ENCODE measurements at places on chromosomes 13 and 19.

- peak; percentile 34 for DNase-seq
Observed at GRCh38 chr13:106424805-106425204, 110.7 kb downstream of the EFNB2 start.

- DNase-seq, result peak; percentile 96
Observed at GRCh38 chr19:1265615-1266128, 3.5 kb upstream of the CIRBP start.

- DNase-seq, result peak; percentile 76
Observed at GRCh38 chr19:50300814-50301606, 28.2 kb downstream of the KCNC3 start.

DNA sequence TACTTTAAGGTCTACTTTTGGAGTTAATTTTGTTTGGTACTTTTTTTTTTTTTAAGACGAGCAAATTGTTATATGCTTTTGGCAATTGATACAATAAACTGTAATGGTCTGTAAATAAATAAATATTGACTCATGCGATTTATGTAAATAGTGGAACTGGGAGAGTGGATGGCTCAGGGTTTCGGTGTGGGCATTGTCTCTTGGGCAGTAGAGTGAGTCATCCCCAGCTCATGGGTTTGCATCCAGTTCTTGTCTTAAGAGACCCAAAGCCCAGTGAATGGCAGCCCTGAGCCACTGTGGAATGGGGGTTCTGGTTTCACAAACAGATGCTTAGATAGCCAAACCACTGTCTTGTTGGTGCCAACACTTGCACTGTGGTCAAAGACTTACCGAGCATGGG lies 33.0 kb downstream of the FGF9 start:
- no peak for DNase-seq

GRCh38 chr13:23146006-23146405 lies 34.8 kb upstream of the SGCG start:
- no peak for DNase-seq

DNA sequence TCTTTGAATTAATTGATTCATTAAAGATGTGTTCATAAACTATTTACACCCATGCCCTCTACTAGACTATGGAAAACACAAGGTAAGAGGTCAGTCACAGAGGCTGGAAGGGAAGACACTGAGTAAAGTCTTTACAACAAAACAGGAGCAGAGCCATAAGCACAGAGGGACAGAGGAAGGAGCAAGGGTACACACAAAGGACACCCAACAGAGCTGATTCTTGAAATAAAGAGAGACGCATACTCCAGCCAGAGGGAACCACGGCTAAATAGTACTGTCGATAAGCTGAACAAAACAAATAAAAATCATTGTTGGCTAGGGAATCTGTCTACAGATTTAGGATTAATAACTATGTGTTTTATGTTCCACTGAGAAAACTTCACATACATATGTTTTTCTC lies 289.2 kb downstream of the EFNB2 start:
- no peak for DNase-seq

GRCh38 chr19:48513289-48514122 lies 1.9 kb upstream of the LMTK3 start:
- DNase-seq, result peak; percentile 73

GRCh38 chr13:67877031-67877430 lies 646.9 kb upstream of the PCDH9 start:
- no peak for DNase-seq

GRCh38 chr19:48203794-48204628 lies 33.5 kb downstream of the ZSWIM9 start:
- peak; percentile 95 for DNase-seq

DNA sequence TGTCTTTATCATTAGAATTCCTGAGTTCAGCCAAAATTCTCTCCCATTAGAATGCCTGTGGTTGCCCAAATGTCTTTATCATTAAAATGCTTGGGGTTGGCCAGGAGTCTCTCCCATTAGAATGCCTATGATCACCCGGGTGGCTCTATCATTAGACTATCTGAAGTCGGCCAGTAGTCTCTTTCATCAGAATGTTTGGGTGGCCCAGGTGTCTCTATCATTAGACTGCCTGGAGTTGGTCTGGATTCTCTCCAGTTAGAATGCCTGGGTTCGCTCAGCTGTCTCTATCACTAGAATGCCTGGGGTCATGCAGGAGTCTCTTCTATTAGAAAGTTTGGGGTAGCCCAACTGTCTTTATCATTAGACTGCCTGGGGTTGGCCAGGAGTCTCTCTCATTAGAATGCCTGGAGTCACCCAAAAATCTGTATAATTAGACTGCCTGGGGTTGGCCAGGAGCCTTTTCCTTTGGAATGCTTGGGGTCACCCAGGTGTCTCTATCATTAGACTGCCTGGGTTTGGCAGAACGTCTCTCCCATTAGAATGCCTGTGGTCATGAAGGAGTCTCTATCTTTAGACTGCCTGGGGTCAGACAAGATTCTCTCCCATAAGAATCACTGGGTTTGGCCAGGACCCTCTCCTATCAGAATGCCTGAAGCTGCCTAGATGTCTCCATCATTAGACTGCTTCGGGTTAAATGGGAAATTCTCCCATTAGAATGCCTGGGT lies 1478.3 kb downstream of the UQCRFS1 start:
- DNase-seq, result no peak

- DNase-seq, result peak; percentile 46
Observed at GRCh38 chr13:29140277-29140676, 320.1 kb downstream of the MTUS2 start.

GRCh38 chr19:36745870-36746269 lies 26.7 kb downstream of the ZNF850 start:
- DNase-seq, result no peak

DNA sequence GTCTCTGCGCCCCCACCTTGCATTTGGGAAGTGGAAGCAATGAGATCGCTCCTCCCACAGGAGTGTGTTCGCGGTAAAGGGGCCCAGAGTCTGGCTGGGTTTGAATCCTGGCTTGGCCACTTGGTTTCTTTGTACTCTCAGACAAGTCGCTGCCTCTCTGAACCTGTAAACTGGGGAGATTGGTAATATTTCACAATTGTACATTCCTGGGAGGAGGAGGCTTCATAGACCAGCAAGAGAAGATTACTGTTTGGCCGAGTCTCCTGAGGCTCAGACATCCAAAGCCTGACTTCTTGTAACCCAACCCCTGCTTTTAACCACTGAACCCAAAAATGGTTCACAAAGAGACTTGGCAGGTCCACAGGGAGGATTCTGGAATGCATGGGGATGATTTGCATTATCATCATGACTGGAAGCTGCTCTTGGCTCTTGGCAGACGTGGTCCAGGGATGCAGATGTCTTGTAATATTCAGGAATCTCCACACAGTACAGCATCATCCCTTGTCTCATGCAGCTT lies 13.6 kb upstream of the STRN4 start:
- DNase-seq, result peak; percentile 99

GRCh38 chr13:113667771-113668490 lies 912 bp downstream of the GRK1 start:
- no peak for DNase-seq

GRCh38 chr19:5360003-5360780 lies 19.6 kb upstream of the PTPRS start:
- DNase-seq, result peak; percentile 45

- peak; percentile 76 for DNase-seq
Observed at GRCh38 chr19:10815969-10816644, 19.9 kb downstream of the TMED1 start.

- peak; percentile 39 for DNase-seq
Observed at GRCh38 chr13:40350283-40350992, 316.0 kb downstream of the FOXO1 start.

DNA sequence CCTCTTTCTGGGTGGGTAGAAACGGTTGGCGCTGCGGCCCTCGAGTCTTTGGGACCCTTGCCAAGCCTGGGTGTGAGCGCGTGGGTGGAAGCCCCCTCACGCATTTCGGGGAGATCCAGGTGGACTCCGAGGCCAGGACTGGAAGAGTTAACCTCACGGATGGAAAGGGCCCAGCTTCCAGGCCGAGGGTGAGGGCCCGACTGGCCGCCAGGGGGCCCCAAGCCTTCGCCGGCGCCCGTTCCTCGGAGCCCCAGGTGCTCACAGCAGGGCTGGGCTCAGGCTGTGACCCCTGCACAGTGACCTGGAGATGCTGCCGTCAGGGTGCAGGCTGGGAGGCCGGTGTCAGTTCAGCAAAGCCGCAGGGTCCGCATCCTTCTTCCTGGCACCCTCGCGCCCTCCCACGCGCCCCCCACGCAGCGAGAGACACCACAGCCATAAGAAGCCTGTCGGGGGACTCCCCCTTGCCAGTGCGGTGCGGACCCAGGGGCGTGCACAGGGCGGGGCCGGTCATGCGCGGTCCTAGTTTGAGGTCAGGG lies 34.2 kb upstream of the TMEM255B start:
- peak; percentile 53 for DNase-seq

- no peak for DNase-seq
Observed at GRCh38 chr19:52070496-52070895, 21.9 kb upstream of the ZNF432 start.

GRCh38 chr19:29671393-29672160 lies 6.3 kb downstream of the PLEKHF1 start:
- DNase-seq, result no peak

GRCh38 chr13:71617265-71617664 lies 249.7 kb downstream of the DACH1 start:
- DNase-seq, result no peak

DNA sequence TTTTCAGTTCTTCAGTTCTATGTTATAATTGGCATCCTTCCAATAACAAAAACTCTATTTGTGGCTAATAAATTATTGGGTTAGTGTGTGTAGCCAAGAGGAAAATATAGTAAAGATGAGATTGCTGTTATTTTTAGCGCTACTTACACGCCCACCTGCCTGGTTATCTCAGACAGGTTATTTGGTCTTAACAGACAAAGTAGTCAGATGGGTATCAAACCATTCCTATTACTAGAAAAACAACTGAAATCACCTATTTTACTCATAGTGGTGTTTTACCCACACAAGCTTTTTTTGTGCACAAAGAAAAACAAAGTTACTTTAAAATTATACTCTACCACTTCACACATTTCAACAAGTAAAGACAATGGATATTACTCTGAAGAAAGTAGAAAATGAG lies 151.2 kb downstream of the TBC1D4 start:
- DNase-seq, result no peak

DNA sequence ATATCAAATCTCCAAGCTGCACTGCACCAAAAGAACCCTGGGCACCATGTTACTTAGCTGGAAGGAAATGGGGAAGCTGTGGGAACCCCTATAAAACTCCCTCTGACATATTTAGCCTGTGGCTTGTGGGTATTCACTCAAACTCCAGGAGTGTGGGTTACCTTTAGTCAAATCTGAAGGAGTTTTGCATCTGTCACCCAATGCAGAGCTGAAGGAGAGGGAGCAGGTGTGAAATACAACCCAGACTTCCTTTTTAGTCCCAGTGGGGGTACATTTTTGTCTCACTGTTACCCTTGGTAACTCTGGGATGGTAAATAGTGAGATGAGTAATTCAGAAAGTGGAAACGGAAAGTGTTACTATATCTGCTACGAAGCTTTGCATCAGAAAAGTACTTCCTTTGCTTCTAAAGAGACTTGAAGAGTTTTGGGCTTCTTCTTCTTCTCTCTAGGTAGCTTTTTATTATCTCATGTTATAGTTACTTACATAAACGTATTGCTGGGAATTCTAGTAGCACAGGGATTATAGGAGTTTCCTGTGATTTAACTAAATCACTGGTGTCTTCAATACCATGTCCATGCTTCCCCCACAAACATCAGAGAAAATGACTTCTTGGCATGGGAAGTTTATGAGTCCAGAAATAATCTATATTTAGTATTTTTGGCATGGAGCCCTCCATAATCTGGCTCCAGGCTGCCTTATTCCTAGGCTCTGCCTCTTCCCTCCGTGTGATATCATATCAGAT lies 105.9 kb downstream of the AKAP11 start:
- no peak for DNase-seq

DNA sequence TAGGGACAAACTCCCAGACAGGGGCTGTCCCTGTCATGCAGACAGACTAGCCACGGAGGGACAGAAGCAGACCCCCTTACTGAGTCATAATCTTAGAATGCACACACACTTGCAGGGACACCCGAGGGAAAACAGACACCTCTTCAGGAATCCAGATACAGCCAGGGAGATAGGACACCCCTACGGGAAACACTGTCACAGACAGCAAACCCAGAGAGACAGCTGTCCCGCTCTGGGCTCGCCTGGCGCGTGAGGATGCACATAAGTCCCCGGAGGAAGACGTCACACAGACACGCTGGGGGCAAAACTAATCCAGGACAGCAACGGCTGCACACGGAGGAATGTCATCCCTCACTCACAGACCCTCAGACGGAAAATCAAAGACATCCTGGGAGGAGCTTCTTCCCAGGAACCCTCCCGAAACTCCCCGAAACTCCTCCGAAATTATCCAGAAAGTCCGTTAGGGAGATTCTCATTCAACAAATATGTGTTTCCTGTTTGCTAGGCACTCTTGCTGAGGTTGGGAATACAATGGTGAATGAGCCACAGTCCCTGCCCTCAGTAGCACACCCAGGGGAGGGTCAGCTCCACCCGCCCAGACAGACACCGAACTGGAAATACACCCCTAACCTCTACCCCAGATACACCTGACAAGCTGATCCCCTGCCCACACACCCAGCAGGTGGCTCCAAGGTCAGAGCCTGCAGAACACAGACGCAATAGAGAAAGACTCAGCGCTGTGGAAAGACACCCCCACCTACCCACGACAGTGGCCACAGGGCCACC lies 15.2 kb upstream of the TOMM40 start:
- peak; percentile 74 for DNase-seq

DNA sequence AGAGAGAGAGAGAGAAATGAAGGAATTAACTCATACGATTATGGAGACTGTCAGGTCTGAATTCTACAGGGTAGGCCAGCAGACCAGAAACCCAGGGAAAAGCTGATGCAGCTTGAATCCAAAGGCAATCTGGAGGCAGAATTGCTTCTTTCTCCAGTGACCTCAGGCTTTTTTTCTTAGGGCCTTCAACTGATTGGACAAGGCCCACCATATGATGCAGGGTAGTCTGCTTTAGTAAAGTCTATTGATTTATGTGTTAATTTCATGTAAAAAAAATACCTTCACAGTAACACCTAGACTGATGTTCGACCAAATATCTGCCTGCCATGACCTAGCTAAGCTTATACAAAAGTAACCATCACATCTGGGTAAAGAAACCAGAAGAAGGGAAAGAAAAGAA lies 71.1 kb downstream of the MZT1 start:
- DNase-seq, result no peak

- DNase-seq, result no peak
Observed at GRCh38 chr13:82436099-82436585, 1446.1 kb downstream of the SLITRK1 start.

DNA sequence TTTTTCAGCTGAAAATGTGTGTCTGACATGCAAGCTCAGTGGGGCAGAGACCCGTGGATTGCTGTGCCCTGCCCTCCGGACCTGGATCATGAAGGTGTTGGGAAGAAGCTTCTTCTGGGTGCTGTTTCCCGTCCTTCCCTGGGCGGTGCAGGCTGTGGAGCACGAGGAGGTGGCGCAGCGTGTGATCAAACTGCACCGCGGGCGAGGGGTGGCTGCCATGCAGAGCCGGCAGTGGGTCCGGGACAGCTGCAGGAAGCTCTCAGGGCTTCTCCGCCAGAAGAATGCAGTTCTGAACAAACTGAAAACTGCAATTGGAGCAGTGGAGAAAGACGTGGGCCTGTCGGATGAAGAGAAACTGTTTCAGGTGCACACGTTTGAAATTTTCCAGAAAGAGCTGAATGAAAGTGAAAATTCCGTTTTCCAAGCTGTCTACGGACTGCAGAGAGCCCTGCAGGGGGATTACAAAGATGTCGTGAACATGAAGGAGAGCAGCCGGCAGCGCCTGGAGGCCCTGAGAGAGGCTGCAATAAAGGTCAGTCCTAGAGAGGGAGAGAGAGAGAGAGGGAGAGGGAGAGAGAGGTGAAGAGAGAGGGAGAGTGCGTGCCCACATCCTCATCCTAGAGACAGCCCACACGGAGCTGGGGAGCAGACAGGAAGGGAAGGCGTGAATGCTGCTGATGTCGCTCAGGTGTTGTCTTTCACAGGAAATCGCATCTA lies 5.1 kb upstream of the DCUN1D2 start:
- DNase-seq, result peak; percentile 42
